ENCODE measurements at places on chromosomes 5 and 9. TPM values are rescaled to one million over a fixed set of nuclear protein-coding genes. Genes with fewer than 3 reads are reported as not detected.
A peak's percentile ranks its signal among the peaks of the same experiment; 100 is the strongest.

Gene ALDH7A1
- 128 TPM for total RNA-seq

Gene NR6A1
- total RNA-seq: 302 TPM

Gene ZBTB6
- 18.0 TPM for total RNA-seq

Gene IRX1
- total RNA-seq: 7.6 TPM

DNA sequence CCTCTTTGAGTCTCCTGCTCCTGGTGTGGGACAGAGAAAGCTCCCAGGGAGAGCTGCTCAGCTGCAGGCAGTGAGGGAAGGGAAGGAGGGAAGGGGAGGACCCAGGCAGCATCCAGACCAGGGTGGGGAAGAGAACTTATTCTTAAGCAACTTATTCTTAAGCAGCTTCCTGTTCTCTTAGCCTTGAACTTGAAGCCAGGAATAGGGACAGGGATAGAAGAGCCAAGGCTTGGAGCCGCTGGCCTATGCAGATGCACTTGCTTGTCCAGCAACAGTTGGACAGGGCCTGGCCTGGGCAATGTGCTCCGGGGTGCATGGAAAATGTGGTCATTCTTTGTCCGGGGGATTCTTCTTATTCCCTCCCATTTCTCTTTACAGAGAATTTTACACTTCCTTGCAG is 31.4 kb upstream of the SPTLC1 start:
- H3K27ac ChIP-seq: no peak overlapping the region
- peaks cover 26% of the 10 kb centered on the region for H3K27me3 ChIP-seq
- no peak overlapping the region for H3K4me3 ChIP-seq
- no peak for DNase-seq
- H3K36me3 ChIP-seq: no peaks in the 10 kb centered on the region
- H3K4me1 ChIP-seq: peaks cover 14% of the 10 kb centered on the region

GRCh38 chr9:125985142-125985997 is 238.2 kb downstream of the PBX3 start:
- no peak overlapping the region for H3K4me3 ChIP-seq
- H3K27ac ChIP-seq: no peak overlapping the region
- DNase-seq: no peak
- H3K27me3 ChIP-seq: no peaks in the 10 kb centered on the region

DNA sequence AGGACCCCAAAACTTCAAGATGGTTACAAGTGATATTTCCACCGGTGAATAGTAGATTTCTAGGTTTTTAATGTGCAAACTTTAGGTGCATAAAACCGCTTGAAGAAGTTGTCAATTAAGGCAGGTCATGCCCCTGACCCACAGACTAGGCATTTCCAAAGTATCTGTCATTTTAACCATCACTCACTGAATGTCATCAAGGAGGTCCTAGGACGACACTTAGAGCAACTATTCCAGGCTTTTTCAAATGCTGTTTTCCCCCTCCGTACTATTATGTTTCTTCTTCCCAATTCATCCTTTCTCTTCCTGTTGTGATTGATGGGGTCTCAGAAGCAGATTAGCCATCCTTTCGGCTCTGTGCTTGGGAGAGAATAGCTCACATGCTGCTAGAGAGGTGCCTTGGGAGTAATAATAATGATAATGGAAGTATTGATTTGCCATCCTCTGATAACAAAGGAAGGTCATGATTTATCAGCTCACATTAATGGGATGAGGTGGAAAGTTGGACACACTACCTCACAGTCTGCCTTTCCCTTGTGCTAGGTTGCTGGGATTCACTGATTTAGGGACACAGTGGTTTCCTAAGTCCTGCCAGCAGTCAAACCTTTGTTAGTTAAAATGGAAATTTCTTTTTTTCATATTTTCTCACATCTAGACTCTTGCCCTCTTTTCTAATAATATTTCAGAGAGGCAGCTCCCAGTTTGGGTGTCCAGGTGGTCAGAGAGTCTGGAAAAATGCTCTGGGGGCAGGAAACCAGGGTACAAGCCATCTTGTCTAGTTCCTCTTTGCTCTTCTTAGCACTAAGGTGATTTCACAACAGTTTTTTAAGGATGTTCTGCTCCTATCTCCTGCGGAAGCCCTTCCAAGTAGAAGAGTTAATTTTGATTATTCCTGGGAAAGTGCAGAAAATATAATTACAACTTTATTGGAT is 67.0 kb downstream of the PTTG1 start:
- no peak overlapping the region for H3K27ac ChIP-seq
- no peaks in the 10 kb centered on the region for H3K36me3 ChIP-seq
- DNase-seq: no peak

DNA sequence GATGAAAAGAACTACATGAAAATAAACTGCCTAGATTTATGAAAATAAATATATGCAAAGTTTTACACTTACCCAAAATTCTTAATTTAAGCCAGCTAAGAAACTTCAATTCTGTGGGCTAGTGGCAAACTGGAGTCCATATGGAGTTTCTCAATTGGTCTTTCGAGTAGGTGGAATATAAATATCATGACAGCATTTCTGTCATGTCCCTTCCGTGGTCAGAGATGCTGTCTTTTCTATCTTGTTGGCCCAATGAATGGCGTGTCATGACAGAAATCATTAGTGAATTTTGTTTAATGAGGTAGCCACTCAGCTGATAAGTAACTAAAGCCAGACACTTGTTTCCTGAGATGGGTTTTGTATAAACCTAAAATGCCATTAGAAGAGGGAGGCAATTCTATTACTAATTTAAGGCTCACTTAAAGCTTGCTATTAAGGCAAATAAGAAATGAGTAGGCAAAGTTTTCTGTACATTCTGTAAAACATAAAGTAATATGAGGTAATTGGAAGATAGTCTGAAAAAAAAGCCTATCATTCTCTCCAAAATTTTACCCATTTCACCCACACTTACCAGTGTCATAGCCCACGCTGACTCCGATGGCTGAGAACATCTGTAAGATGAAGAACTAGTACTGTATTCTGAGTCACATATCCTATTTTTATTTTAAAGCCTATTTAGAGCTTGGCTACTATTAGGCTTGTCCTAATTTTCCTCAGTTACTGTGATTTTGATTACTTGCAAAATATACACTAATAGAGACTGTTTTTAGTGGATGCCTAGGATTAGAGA is 419.3 kb upstream of the MEF2C start:
- no peak overlapping the region for H3K4me3 ChIP-seq
- DNase-seq: no peak
- H3K27me3 ChIP-seq: no peaks in the 10 kb centered on the region
- H3K36me3 ChIP-seq: no peaks in the 10 kb centered on the region
- H3K4me1 ChIP-seq: no peaks in the 10 kb centered on the region
- H3K27ac ChIP-seq: no peak overlapping the region

- H3K36me3 ChIP-seq: no peaks in the 10 kb centered on the region
- H3K4me1 ChIP-seq: no peaks in the 10 kb centered on the region
- no peak overlapping the region for H3K27ac ChIP-seq
- DNase-seq: no peak
These were observed 133.7 kb downstream of the DIRAS2 start for GRCh38 chr9:90508940-90509339.

DNA sequence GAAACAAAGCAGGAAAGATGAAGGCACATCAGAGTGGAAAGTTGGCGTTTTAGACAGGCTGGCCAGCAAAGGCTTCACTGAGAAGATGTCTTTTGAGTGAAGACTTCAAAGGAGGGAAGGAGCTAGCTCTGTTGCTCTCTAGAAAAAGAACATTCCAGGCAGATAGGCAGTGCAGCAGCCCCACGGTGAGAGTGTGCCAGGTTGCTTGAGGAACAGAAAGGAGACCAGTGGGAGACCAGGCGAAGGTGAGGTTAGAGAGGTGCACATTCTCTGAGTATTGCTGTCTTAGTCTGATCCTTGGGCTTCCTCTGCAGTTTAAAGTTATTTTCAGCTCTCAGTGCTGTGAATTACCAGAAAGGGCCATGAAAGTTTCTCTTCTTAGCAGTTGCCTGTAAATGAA is 83.8 kb downstream of the SLC44A1 start:
- H3K27me3 ChIP-seq: no peaks in the 10 kb centered on the region
- DNase-seq: no peak
- no peak overlapping the region for H3K27ac ChIP-seq
- peaks cover 7% of the 10 kb centered on the region for H3K4me1 ChIP-seq
- no peak overlapping the region for H3K4me3 ChIP-seq

- H3K36me3 ChIP-seq: no peaks in the 10 kb centered on the region
- no peak overlapping the region for H3K27ac ChIP-seq
- peak; percentile 92 for DNase-seq
- peak overlapping the region; percentile 55 for H3K4me3 ChIP-seq
These were observed 10.5 kb upstream of the TRIM36 start for GRCh38 chr5:115180165-115180709.
